ENCODE measurements at places on chromosomes 4 and X. TPM values are rescaled to one million over a fixed set of nuclear protein-coding genes. Genes with fewer than 3 reads are reported as not detected.

Gene GIMD1
- not detected for total RNA-seq

Gene SFRP2
- total RNA-seq = 0.13 TPM

Gene PNCK
- total RNA-seq = 3.1 TPM

Gene NR0B1
- total RNA-seq = 0.07 TPM

Gene UCHL1
- 213 TPM for total RNA-seq

Gene HTN3
- not detected for total RNA-seq

Gene HMX1
- total RNA-seq = not detected

Gene BEX3
- 275 TPM for total RNA-seq

Gene PRRG1
- total RNA-seq = 12.8 TPM

Gene UGDH
- total RNA-seq = 154 TPM

Gene TRAM1L1
- 1.8 TPM for total RNA-seq

Gene BBS12
- 7.9 TPM for total RNA-seq

Gene PPP2R2C
- 0.07 TPM for total RNA-seq

Gene SRPK3
- 3.6 TPM for total RNA-seq

Gene TMA16
- total RNA-seq = 17.3 TPM

Gene IGSF1
- total RNA-seq = 0.07 TPM

Gene MID2
- 11.9 TPM for total RNA-seq

Gene KLB
- total RNA-seq = 0.07 TPM

Gene FAM13A
- total RNA-seq = 43.9 TPM

Gene SPARCL1
- 0.17 TPM for total RNA-seq

Data from smooth muscle cell of the pulmonary artery (primary cell).